ENCODE measurements at places on chromosomes 16 and 17.
A peak's percentile ranks its signal among the peaks of the same experiment; 100 is the strongest.

- no peak for DNase-seq
Observed at GRCh38 chr16:88640039-88640495, 1.7 kb downstream of the IL17C start.

- no peak for DNase-seq
Observed at GRCh38 chr16:10335681-10336080, 50.2 kb upstream of the ATF7IP2 start.

- DNase-seq = no peak
Observed at GRCh38 chr16:12611916-12612597, 191.6 kb downstream of the CPPED1 start.

GRCh38 chr17:75830164-75831031, 13.8 kb downstream of the UNC13D start:
- no peak for DNase-seq

- DNase-seq = no peak
Observed at GRCh38 chr17:56985371-56986162, 7.6 kb downstream of the SCPEP1 start.

- DNase-seq = no peak
Observed at GRCh38 chr16:22677024-22677830, 136.7 kb upstream of the HS3ST2 start.

DNA sequence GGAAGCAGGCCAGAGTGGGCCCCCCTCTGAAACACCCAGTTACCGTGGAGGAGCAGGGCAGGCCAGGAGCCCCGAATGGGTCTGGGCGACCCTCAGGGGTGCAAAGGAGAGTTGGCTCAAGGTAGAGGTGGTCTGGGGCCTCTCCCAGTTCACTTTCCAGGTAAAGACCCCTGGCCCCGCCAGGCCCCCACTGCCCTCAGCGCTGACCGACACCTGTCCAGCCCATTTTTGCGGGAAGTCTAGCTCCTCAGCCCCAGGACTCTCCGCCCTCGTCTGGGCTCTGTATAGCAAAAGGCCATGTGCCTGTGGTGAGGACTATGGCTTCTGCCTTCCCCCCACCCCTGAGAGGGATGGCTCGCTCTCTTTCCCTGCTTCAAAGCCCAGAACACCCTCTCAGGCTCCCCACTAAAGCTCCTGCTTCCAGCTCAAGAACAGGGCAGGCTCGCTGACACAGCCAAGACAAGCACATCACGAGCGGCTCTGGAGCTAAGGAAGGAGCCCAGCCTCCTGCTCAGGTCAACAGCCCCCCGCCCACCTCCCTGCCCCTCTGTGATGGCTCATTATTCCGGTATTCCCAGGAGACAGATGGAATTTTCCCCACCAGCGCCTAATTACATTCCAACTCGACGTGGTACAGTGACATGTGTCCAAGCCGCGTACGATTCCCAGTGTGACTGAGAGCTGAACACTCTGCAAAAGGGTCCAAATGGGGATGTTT, 59.4 kb downstream of the RTN4RL1 start:
- DNase-seq = no peak

DNA sequence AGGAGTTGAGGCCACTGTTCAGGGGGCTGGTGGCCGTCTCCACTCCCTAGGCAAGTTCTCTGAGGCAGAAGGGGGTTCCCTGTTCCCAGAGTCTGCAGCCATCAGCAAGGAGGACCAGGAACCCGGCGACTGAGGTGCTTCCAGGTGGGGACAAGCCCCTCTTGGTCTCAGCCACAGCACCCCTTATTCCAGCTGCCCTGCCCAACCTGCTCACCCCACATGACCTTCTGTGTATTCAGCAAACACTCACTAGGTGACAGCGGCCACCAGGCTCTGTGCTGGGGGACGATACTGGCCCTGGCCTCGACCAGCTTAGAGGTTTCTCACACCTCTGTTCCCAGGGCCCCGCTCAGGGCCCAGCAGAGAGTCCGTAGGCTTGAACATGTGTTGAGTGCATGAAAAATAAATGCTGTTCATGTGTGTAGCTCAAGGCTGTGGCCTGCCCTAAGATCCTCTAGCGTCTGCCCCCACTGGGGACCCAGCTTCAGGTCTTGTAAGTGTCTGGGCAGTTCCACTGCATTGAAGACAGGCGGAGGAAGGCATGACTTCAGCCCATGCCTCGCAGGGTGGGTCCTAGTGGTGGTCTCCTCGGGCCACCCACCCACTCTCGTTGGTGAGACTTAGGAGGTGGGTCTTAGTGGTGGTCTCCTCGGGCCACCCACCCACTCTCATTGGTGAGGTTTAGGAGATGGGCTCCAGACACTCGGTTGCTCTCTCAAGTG, 44.2 kb downstream of the NT5M start:
- DNase-seq = no peak

DNA sequence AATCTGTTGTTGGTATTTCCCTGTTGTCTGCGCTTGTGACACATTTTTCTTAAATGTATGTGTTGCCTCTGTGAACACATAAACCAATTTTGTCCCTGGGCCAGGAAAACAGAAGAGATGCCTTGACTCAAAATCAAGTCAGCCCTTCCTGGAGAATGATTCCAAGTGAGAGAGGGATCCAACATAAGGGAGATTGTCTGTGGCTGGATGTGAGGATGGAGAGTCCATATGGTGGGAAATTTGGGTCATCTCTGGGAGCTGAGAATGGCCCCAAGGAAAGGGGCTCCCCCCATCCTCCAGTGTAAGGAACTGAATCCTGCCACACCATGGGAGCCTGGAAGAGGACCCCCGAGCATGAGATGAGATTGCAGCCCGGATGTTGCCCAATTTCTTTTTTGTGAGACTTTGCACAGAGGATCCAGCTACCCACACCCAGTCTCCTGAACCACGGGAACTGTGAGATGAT, 13.5 kb downstream of the CRYM start:
- DNase-seq = no peak

DNA sequence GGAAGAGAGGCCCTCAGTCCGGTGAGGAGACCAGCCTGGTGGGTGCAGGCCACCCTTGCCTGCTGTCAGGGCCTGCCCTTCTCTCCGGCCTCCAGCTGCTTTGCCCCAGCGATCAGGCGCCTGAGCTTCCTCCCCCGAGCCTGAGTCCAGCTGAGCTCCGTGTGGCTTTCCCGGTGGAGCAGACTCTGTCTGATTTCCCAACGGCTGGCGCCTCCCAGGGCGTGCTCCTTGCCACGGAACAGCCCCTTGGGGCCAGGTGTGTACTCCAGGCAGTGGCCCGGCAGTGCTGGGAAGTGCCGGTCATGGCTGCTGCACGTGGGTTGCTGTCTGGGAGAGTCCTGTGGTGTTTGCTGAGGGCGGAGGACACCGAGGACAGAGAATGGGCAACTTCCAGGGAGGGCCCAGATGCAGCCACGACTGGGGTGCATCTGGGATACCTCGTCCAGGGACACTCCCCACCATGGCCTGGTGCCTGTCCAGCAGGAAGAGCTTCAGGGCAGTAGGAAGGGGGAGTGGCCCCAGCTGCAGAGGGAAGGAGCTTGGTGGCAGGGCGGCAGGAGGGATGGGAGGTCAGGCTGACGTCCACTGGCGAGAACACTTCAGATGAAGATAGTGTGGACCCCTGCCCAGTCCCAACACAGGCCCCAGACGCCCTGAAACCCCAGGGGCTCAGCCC, 22.5 kb downstream of the METRNL start:
- DNase-seq = no peak

DNA sequence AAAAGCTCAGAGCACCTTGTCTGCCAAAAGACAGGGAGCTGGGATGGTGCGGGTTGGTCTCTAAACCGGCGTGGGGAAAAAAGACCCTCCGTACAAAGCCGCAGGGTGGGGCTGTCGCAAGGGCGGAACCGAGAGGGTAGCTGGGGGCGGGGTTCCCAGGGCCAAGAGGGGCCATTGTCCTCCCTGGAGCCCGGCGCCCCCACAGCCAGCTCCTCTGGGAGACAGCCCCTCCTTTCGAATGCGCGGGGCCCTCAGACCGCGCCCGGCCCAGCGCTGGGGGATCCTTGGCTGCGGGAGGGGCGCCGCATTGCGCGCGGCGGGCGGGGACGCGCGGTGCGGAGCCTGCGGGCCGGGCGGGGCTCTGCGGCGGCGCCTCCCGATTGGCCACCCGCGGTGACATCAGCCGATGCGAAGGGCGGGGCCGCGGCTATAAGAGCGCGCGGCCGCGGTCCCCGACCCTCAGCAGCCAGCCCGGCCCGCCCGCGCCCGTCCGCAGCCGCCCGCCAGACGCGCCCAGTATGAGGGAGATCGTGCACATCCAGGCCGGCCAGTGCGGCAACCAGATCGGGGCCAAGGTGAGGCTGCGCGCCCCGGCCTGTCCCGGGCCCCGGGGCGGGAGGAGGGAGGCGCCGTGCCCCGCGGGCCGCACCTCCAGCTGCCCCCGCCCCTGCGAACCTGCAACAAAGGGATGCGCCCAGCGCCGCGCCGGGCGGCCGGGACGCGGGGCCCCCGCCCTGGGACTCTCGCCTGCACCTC, at the start of gene TUBB3:
Gene TUBB3 (plus strand): TSS at position 459 of the 756 bp plus-strand sequence. CDS start 60 bp downstream, at position 519.
- DNase-seq = peak; percentile 69

GRCh38 chr17:64531955-64532371, 25.2 kb downstream of the CEP95 start:
- no peak for DNase-seq

GRCh38 chr17:83010206-83011200, 68.9 kb upstream of the METRNL start:
- DNase-seq = no peak

- no peak for DNase-seq
Observed at GRCh38 chr16:6751191-6751590, 581.5 kb upstream of the RBFOX1 start.

DNA sequence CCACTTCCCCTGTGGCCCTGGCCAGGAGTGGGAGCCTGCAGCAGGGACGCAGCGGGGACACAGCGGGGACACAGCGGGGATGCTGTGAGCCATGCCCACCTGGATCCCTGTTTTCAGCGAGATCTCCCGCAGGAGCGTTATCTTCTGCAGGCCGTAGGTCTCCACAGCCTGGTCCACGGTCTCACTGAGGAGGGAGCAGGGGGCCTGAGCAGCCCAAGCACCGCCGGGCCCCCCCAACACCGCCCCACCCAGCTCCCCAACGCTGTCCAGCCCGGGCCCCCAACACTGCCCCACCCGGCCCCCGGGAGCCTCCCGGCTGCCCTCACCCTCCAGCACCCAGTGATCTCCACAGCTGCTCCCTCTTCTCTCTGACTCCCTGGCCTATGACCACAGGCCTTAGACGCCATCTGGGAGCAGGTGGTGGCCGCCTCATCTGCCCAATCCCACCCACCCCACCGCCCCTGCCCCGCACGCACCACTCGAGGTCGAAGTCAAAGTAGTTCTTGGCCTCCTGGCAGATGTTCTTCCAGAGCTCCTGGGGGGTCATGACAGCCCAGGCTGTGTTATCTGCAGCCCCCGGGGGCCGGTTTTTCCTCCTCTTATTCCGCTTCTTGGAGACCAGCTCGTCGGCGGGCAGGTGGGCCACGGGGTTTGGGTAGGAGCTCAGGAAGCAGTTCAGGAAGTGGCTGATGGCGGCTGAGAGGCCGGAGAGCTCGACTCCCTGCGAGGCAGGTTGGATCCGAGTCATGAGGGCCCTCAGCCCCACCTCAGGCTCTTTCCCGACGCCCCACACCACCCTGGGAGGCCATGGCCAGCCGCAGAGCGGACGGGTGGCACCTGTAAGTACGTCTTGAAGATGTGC, 17.0 kb downstream of the CLUH start:
- no peak for DNase-seq
